Epithelial cell of alveolus of lung (primary cell): ENCODE measurements at places on chromosomes 1 and 21. TPM values are rescaled to one million over a fixed set of nuclear protein-coding genes. Genes with fewer than 3 reads are reported as not detected.

Gene QSOX1
- 541 and 1,612 TPM in 2 replicates for total RNA-seq

Gene ITLN2
- not detected in 2 replicates for total RNA-seq

Gene PBXIP1
- 67.4 and 92.9 TPM in 2 replicates for total RNA-seq

Gene KCNA3
- total RNA-seq = 0.64 and 0.91 TPM in 2 replicates

Gene AXDND1
- total RNA-seq = not detected in 2 replicates

Gene ATP5PO
- 216 and 218 TPM in 2 replicates for total RNA-seq

Gene FCGR2B
- not detected in 2 replicates for total RNA-seq

Gene USP33
- total RNA-seq = 41.6 and 48.2 TPM in 2 replicates

Gene COL8A2
- total RNA-seq = 0.24 and 1.8 TPM in 2 replicates

Gene KRTAP10-9
- total RNA-seq = not detected in 2 replicates

Gene CTSE
- 0.13 TPM in 1 of 2 replicates, not detected in the other for total RNA-seq

Gene KIF26B
- total RNA-seq = 2.3 and 2.7 TPM in 2 replicates

Gene SMAP2
- total RNA-seq = 21.3 and 22.0 TPM in 2 replicates

Gene OR2T35
- total RNA-seq = not detected in 2 replicates

Gene S100B
- 0.13 TPM in 1 of 2 replicates, not detected in the other for total RNA-seq

Gene S100A7A
- not detected in 2 replicates for total RNA-seq

Gene RGS8
- total RNA-seq = not detected in 2 replicates

Gene ROR1
- total RNA-seq = 10.2 and 18.7 TPM in 2 replicates

Gene C8A
- total RNA-seq = not detected in 2 replicates

Gene C4BPB
- not detected in 2 replicates for total RNA-seq

Gene PRRX1
- total RNA-seq = 40.6 and 51.3 TPM in 2 replicates
